ENCODE measurements at places on chromosomes 7 and 10. TPM values are rescaled to one million over a fixed set of nuclear protein-coding genes. Genes with fewer than 3 reads are reported as not detected.

The ASIC3 gene
- total RNA-seq: 0.17 TPM

The HOXA6 gene
- not detected for total RNA-seq

The ARID5B gene
- total RNA-seq: 105 TPM

The AKR1D1 gene
- total RNA-seq: not detected

All from smooth muscle cell of trachea (primary cell).